ENCODE measurements at places on chromosomes 16 and 17. TPM values are rescaled to one million over a fixed set of nuclear protein-coding genes. Genes with fewer than 3 reads are reported as not detected.

The GLIS2 gene
- total RNA-seq, result 17.2 TPM

The MEAK7 gene
- 5.3 TPM for total RNA-seq

The GGT6 gene
- total RNA-seq, result not detected

The MYL11 gene
- not detected for total RNA-seq

DNA sequence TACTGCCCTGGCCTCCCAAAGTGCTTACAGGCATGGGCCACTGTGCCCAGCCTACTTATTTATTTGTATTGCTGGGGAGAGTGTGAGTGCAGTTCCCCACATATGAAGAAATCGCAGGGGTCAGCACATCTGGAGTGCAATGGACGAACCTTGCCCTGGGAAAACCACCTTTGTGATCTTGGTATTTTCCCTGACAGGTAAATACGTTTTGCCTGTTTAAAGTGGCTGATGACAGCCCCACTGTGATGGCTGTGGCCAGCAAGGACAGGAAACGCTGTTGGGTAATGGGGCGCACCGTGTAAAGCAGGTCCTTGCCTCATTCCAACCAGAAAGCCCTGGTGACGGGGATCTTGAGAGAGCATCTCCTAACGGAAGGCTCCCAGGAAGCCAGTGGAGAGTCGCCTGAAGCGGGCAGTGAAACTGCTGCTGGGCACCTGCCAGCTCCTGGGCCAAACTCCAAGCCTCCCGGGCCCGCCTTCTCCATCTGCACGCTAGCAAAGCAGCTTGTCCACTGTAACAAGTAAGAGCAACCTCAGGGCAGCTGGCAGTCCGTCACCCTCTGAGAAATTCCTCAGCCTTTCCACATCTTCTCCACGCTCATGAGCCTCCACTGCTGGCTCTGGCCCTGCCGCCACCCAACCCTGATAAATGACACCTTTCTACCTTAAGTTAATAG lies 17.5 kb downstream of the EMC8 start:
- peaks cover 70% of the 10 kb centered on the region for H3K36me3 ChIP-seq
- no peaks in the 10 kb centered on the region for H3K27me3 ChIP-seq
- peak; percentile 63 for DNase-seq
- H3K27ac ChIP-seq, result no peak overlapping the region

GRCh38 chr16:1181404-1182315 lies 28.8 kb downstream of the CACNA1H start:
- H3K4me1 ChIP-seq, result peaks cover 26% of the 10 kb centered on the region
- no peaks in the 10 kb centered on the region for H3K36me3 ChIP-seq
- H3K27me3 ChIP-seq, result peaks cover 69% of the 10 kb centered on the region
- H3K27ac ChIP-seq, result peak overlapping the region; percentile 77
- H3K4me3 ChIP-seq, result peak overlapping the region; percentile 21

GRCh38 chr17:3543453-3543852 lies 14.2 kb downstream of the TRPV3 start:
- H3K27ac ChIP-seq, result no peak overlapping the region
- H3K4me1 ChIP-seq, result no peaks in the 10 kb centered on the region
- peaks cover 9% of the 10 kb centered on the region for H3K27me3 ChIP-seq

- no peaks in the 10 kb centered on the region for H3K36me3 ChIP-seq
- no peak overlapping the region for H3K4me3 ChIP-seq
- H3K27me3 ChIP-seq, result no peaks in the 10 kb centered on the region
- DNase-seq, result no peak
- peaks cover 24% of the 10 kb centered on the region for H3K4me1 ChIP-seq
Measured at GRCh38 chr17:80613732-80614071, 69.1 kb downstream of the RPTOR start.

DNA sequence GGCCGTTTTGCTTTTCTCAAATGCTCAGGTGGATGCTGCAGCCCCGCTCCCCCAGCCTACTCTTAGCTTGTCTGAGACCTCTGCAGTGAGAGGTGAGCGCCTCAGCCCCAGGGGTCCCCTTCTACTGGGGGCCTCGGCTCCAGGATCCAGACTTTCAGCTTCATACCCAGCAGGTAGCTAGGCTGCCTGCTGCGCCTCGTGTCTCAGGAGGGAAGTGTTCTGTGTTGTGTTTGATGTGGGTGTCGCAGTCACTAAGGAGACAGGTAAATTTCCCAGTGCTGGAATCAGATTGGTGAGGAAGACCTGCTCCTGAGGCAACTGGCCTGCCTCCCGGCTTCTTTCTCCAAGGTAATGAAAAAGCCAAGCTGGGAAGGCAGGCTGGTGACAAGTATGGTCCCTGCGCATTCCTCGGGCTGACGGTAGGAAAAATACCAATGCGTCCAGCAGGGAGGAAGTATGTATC lies 604.0 kb upstream of the SALL1 start:
- H3K4me1 ChIP-seq, result no peaks in the 10 kb centered on the region
- H3K27me3 ChIP-seq, result peaks cover 39% of the 10 kb centered on the region
- DNase-seq, result no peak
- no peak overlapping the region for H3K27ac ChIP-seq

GRCh38 chr16:13958474-13958873 lies 38.5 kb downstream of the ERCC4 start:
- H3K27me3 ChIP-seq, result no peaks in the 10 kb centered on the region
- DNase-seq, result no peak
- peak overlapping the region; percentile 81 for H3K27ac ChIP-seq

- peaks cover 3% of the 10 kb centered on the region for H3K36me3 ChIP-seq
- no peak overlapping the region for H3K27ac ChIP-seq
Measured at GRCh38 chr17:30924341-30924740, 2.6 kb downstream of the ADAP2 start.

DNA sequence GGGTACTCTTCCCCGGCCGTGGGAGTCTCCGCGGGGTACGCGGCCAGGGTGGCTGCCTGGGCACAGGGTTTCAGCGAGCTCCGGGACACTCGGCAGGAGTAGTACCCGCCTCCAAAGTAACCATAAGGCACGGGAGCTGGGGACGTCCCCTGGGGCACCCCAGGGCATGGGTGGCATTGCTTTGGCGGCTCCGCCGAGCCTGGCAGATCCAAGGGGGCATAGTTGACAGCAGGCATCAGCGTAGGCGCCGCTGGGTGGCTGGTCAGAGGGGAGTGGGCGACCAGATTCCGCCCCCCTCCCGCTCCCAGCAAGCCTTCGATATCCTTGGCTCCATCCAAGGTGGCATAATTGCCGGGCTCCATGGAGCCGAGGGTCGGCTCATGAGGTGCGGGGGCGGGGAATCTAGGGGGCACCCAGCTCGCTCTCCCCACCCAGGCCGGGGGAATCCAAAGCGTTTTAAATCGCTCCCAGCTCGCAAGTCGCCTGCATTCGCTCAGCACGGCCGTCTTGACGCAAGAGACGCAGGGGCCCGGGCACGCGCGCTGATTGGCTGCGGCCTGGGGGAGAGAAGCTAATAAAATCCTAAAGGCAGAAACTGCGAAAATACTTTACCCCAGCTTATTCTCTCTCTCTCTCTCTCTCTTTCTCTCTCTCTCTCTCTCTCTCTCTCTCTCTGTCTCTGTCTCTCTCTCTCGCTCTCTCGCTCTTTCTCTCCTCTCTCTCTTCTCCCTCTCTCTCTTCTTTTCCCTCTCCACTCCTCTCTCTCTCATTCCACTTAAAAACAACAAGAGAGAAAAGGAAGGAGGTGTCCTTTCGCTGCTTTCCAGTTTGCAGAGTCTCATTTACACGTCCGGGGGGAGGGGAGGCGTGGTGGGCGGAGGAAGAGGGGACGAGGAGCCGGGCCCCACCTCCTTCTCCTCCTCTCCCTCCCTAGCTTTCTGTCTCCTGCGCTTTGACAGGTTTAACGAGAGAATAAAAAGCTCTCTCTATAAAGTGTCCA lies at the start of gene HOXB13:
HOXB13 (minus strand) TSS at position 519 of the 1,000 bp plus-strand sequence; CDS start at position 362, 157 bp downstream.
- no peak within 1 kb of the TSS for H3K27ac ChIP-seq
- peaks cover 100% of the 10 kb centered on the region for H3K27me3 ChIP-seq
- peak; percentile 32 for DNase-seq
- peak within 1 kb of the TSS; percentile 46 for H3K4me3 ChIP-seq
- no peaks in the 10 kb centered on the region for H3K36me3 ChIP-seq
- H3K4me1 ChIP-seq, result peaks cover 44% of the 10 kb centered on the region

DNA sequence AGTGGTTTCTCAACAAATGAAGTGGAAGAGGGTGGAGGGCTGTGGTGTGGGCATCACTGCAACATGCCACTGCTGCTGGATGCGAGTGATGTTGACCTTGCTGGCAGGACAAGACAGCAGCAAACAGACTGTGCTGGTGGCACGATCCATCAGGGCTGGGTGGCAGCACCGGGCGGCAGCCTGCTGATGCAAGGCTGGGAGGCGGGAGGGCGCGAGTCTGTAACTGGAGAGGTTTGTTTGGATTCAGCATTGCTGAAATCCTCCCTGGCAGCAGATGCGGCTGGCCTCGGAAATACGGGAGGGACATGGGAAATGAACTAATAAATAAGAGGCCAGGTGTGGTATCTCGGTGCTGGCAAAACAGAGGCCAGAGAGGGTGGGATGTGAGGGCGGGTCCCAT lies 224.2 kb downstream of the ENGASE start:
- no peak overlapping the region for H3K4me3 ChIP-seq
- no peak for DNase-seq
- no peaks in the 10 kb centered on the region for H3K36me3 ChIP-seq
- peaks cover 65% of the 10 kb centered on the region for H3K27me3 ChIP-seq
- no peaks in the 10 kb centered on the region for H3K4me1 ChIP-seq
- no peak overlapping the region for H3K27ac ChIP-seq

Data from left ventricle myocardium inferior (tissue), 1 donor.